Uterus (tissue), 4 donors: ENCODE measurements at places on chromosomes 6 and 20. TPM values are rescaled to one million over a fixed set of nuclear protein-coding genes. Genes with fewer than 3 reads are reported as not detected.
A peak's percentile ranks its signal among the peaks of the same experiment; 100 is the strongest.

GRCh38 chr6:159170333-159170672, 1.1 kb downstream of the FNDC1 start:
- no peaks in the 10 kb centered on the region for H3K27me3 ChIP-seq
- H3K36me3 ChIP-seq: no peaks in the 10 kb centered on the region
- no peaks in the 10 kb centered on the region for H3K4me1 ChIP-seq
- no peak for DNase-seq

- H3K4me1 ChIP-seq: no peaks in the 10 kb centered on the region
- no peak overlapping the region for H3K27ac ChIP-seq
- H3K4me3 ChIP-seq: no peak overlapping the region
- H3K36me3 ChIP-seq: no peaks in the 10 kb centered on the region
These were observed 40.4 kb upstream of the BPIFA2 start for GRCh38 chr20:33127422-33128097.

DNA sequence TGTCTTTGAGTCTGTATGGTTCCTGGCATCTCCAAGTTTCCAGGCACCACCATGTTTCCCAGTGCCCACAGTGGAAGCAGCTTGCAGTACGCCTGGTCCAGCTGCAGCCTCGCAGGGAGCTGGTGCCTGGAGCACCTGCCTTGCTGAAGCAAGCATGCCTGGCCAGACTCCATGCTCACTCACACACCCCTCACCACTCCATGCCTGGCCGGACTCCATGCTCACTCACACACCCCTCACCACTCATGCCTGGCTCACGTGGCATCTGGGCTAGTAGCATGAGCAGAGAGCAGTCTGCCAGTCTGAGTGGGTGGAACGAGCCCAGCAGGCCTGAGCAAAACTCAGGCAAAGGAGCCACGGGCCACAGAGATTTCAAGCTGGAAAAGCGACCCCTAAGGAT, 214.3 kb downstream of the TFAP2C start:
- H3K27ac ChIP-seq: no peak overlapping the region
- DNase-seq: no peak
- no peaks in the 10 kb centered on the region for H3K36me3 ChIP-seq

- H3K36me3 ChIP-seq: no peaks in the 10 kb centered on the region
- no peaks in the 10 kb centered on the region for H3K27me3 ChIP-seq
- no peak overlapping the region for H3K27ac ChIP-seq
- DNase-seq: no peak
- H3K4me1 ChIP-seq: no peaks in the 10 kb centered on the region
These were observed 165.0 kb upstream of the SCGN start for GRCh38 chr6:25487012-25487411.

ESR1 gene
- total RNA-seq: 103 TPM

- no peak for DNase-seq
- H3K27ac ChIP-seq: no peak overlapping the region
- no peaks in the 10 kb centered on the region for H3K36me3 ChIP-seq
These were observed 25.0 kb downstream of the DDO start for GRCh38 chr6:110390404-110390803.

DNA sequence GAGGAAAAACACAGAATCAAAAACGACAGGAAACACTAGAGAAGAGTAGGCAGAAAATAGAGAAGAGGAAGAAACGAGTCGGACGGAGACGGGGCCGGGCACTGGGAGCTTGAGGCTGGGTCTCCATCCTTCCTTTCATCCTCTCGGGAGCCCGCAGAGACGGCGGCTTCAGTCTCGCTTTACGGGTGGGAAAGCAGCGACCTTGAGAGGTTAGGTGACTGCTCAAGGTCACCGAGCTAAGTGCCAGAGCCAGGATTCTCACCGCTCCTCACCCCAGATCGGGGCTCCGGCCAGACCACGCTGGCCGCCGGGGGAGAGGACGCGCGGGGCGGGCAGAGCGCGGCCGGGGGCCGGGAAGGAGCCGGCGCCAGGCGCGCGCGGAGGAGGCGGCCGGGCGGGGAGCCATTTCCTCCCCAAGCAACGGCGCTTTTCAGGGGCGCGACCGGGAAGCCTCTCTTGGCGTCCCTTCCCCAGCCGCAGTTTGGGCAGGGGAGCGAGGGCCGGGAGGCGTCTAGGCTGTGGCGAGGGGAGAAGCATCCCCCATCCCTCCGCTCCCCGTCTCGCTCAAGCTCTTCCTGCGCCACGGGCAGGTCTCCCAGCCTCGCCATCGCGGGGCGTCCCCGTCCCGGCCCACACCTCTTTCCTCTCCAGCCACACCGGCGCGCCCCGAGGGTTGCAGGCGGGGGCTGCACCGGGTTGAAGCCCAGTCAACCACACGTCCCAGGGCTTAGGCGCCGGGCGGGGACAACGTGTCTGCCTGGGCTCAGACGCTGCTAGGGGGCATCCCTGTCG, 24.1 kb upstream of the MAP3K7 start:
- H3K4me3 ChIP-seq: peak overlapping the region; percentile 45
- no peaks in the 10 kb centered on the region for H3K4me1 ChIP-seq
- H3K27ac ChIP-seq: peak overlapping the region; percentile 86
- H3K27me3 ChIP-seq: no peaks in the 10 kb centered on the region
- peak; percentile 25 for DNase-seq
- no peaks in the 10 kb centered on the region for H3K36me3 ChIP-seq

PRND gene
- total RNA-seq: 1.8 TPM

DNA sequence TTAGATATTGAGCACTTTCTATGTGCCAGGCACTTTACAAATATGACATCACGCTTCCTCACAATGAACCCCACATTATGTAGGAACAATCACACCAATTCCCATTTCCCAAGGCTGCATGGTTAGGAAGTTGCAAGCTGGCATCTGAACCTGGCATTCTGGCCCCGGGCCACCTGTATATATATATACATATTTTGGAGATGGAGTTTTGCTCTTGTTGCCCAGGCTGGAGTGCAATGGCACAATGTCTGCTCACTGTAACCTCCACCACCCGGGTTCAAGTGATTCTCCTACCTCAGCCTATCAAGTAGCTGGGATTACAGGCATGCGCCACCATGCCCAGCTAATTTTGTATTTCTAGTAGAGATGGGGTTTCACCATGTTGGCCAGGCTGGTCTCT, 30.4 kb downstream of the SRC start:
- no peaks in the 10 kb centered on the region for H3K27me3 ChIP-seq
- no peaks in the 10 kb centered on the region for H3K4me1 ChIP-seq
- no peak overlapping the region for H3K4me3 ChIP-seq
- DNase-seq: no peak
- H3K36me3 ChIP-seq: no peaks in the 10 kb centered on the region
- no peak overlapping the region for H3K27ac ChIP-seq
